Lower lobe of right lung (tissue), 2 donors: ENCODE measurements at places on chromosomes 13 and 19. TPM values are rescaled to one million over a fixed set of nuclear protein-coding genes. Genes with fewer than 3 reads are reported as not detected.

- peak overlapping the region; percentile 58 for H3K27ac ChIP-seq
- H3K27me3 ChIP-seq, result peaks cover 15% of the 10 kb centered on the region
- H3K4me1 ChIP-seq, result peaks cover 17% of the 10 kb centered on the region
Observed at GRCh38 chr19:58538257-58539168, 5.4 kb upstream of the TRIM28 start.

GRCh38 chr13:50892210-50892944 lies 17.2 kb upstream of the RNASEH2B start:
- no peak overlapping the region for H3K27ac ChIP-seq
- no peaks in the 10 kb centered on the region for H3K36me3 ChIP-seq
- no peaks in the 10 kb centered on the region for H3K27me3 ChIP-seq

DNA sequence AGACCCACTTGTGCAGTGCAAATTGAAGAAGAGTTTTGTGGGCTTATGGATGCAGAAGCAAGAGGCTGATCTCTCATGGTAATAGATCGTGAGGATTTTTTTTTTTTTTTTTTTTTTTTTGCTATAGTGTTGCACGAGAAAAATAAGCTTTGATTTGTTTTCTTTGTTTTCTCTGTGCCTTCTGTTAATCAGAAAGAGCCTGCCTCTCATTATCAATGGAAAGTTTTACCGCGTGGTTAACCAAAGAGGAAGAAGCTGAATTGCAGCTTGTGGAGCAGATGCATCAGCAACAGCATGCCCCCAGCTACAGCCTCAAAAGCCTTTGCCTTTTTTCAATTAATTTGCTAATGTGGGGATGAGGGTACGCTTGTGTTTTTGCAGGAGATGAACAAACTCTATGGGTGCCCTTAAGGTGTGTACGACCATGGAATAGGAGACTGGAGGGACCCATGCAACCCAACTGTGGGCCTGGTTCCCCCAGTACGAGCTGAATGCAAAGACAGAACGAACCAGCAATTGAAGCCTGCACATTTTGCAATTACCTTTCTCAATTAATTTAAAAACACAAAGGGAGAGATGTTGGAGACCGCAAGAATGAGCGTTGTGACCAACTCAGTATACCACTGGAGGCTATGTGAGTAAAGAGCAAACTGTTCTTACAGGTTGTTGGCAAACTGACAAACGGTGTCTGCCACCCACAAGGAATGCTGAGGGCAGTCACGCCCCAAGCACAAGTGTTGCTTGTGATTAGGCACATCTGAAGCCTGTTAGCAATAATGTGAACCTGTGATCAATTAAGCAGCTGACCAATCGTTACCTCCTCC lies 58.6 kb upstream of the SPRY2 start:
- H3K4me3 ChIP-seq, result no peak overlapping the region
- H3K27ac ChIP-seq, result no peak overlapping the region
- peaks cover 18% of the 10 kb centered on the region for H3K4me1 ChIP-seq
- no peaks in the 10 kb centered on the region for H3K36me3 ChIP-seq

DNA sequence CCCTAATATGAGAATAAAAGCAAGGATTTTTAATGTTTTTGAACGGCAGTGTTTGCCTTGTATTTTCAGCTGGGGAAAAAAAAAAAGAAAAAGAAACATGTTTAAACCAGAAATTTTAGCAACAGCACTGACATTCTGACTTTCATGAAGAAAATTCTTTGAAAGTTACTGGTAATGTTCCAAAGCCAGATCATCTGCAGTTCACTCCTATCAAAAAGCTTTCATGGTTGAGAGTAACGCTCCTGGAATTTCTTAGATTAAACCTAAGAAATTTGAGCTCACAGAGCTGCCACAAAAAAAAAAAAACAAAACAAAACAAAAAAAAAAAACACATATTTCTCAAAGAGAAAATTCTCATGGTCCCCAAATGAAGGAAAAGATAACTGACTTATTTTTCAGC lies 1106.7 kb downstream of the EFNB2 start:
- H3K36me3 ChIP-seq, result no peaks in the 10 kb centered on the region
- no peak overlapping the region for H3K4me3 ChIP-seq
- H3K27me3 ChIP-seq, result no peaks in the 10 kb centered on the region
- H3K27ac ChIP-seq, result no peak overlapping the region
- no peak for DNase-seq

GRCh38 chr19:2289714-2290435 lies 7.9 kb upstream of the PEAK3 start:
- peak overlapping the region; percentile 54 for H3K4me3 ChIP-seq
- DNase-seq, result peak; percentile 82
- peak overlapping the region; percentile 87 for H3K27ac ChIP-seq
- H3K4me1 ChIP-seq, result peaks cover 34% of the 10 kb centered on the region

DNA sequence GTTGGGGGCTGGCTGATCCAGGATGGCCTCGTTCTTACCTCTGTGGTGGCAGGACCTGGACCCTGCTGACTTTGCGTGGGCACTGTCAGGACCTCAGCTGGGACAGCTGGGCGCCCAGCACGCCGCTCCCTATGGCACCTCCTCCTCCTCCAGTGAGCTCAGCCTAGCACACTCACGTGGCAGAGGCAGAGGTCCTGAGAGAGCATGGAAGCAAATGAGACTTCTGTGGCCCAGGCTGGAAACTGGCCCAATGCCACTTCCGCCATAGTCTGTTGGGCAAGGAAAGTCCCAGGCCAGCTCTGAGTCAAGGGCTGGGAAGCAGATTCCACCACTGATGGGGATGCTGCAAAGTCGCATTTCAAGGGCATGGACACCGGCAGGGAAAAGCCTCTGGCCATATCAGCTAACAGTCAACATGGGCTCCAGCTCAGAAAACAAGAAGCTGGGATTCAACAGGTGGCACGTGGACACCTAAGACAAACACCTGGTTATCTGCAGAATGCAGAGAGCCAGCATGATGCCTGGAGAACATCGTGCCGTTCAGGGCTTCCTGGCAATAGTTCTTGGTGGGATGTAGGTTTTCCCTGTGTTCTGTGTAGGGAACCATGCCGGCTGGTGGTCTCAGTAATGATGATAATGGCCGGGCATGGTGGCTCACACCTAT lies 16.7 kb downstream of the MYBPC2 start:
- peaks cover 3% of the 10 kb centered on the region for H3K27me3 ChIP-seq
- H3K27ac ChIP-seq, result no peak overlapping the region
- H3K4me3 ChIP-seq, result no peak overlapping the region

GRCh38 chr13:44715287-44716230 lies 139.4 kb upstream of the TSC22D1 start:
- DNase-seq, result no peak
- no peak overlapping the region for H3K27ac ChIP-seq
- H3K36me3 ChIP-seq, result no peaks in the 10 kb centered on the region
- H3K4me1 ChIP-seq, result no peaks in the 10 kb centered on the region
- H3K4me3 ChIP-seq, result no peak overlapping the region
- H3K27me3 ChIP-seq, result no peaks in the 10 kb centered on the region

GRCh38 chr19:39128516-39129079 lies 3.0 kb downstream of the PAK4 start:
- no peak overlapping the region for H3K4me3 ChIP-seq
- peaks cover 78% of the 10 kb centered on the region for H3K4me1 ChIP-seq
- DNase-seq, result no peak
- no peaks in the 10 kb centered on the region for H3K36me3 ChIP-seq
- H3K27ac ChIP-seq, result peak overlapping the region; percentile 51

- no peaks in the 10 kb centered on the region for H3K36me3 ChIP-seq
- peaks cover 51% of the 10 kb centered on the region for H3K4me1 ChIP-seq
- no peaks in the 10 kb centered on the region for H3K27me3 ChIP-seq
- peak; percentile 51 for DNase-seq
- peak overlapping the region; percentile 97 for H3K27ac ChIP-seq
- peak overlapping the region; percentile 80 for H3K4me3 ChIP-seq
Observed at GRCh38 chr19:18414504-18415177, 4.6 kb upstream of the SSBP4 start.

The SCEL gene
- total RNA-seq, result 54.8 TPM

The ZNF324 gene
- 10.0 TPM for total RNA-seq

The SIGLEC8 gene
- 3.0 TPM for total RNA-seq

The REEP6 gene
- 2.5 TPM for total RNA-seq

The GPC5 gene
- total RNA-seq, result 8.7 TPM

The FOXA3 gene
- total RNA-seq, result 0.68 TPM

The PSG2 gene
- total RNA-seq, result not detected

The ZNF813 gene
- total RNA-seq, result 5.3 TPM

The ZNF260 gene
- 12.5 TPM for total RNA-seq
